ENCODE measurements at places on chromosomes 16 and 17.
A peak's percentile ranks its signal among the peaks of the same experiment; 100 is the strongest.

GRCh38 chr17:28858801-28859355 lies 4.1 kb downstream of the ERAL1 start:
- DNase-seq = no peak

- no peak for DNase-seq
These were observed 660.9 kb downstream of the MAF start for GRCh38 chr16:78939597-78939996.

GRCh38 chr17:49861150-49861884 lies 13.4 kb upstream of the TAC4 start:
- DNase-seq = peak; percentile 62

GRCh38 chr17:35449371-35449931 lies 885 bp upstream of the SLFN13 start:
- DNase-seq = no peak

DNA sequence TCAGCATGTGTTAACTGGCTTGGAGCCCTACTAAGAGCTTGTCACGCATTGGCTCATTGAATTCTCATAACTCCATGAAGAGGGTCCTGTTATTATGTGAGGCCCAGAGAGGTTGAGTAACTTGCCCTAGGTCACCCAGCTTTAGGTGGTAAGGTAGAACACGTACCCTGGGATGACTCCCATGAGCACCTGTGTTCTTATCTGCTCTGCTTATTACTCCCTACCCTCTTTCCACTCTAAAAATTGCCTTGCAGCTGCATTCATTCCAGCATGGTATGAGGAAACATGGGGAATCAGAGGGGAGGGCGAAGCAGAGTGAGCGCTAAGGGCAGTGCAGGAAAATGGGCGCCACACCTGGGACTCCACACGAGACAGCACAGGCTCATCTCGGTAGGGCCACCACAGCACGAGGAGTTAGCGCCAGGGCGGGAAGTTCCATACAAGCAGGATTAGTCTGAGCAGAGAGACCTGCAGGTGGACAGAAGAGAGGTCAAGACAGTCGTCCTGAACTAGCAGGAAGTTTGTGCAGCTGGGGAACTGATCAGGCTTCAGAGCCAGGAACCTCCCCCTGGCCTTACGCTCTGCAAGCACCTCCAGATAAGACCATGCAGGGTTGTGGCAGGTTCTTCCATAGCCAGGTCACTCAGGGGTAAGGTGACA lies 10.1 kb downstream of the COPZ2 start:
- no peak for DNase-seq

DNA sequence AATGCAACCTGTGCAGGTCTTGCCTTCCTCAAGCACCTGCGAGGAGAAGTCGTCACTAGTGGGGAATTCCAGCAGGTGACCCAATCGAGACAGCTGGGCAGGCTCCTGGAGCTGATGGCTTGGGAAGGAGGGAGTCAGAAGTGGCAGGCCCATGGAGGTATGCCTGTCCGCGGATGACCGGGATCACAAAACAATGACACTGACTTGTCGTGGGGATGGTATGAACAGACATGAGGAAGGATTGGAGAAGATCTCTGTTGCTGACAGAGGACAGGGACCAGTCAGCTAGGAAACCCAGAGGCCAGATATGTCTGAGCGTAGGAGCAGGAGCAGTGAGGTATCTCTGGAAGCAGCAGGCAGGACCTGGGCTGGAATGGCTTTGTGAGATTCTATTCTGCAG lies 233.3 kb downstream of the SOX9 start:
- no peak for DNase-seq

DNA sequence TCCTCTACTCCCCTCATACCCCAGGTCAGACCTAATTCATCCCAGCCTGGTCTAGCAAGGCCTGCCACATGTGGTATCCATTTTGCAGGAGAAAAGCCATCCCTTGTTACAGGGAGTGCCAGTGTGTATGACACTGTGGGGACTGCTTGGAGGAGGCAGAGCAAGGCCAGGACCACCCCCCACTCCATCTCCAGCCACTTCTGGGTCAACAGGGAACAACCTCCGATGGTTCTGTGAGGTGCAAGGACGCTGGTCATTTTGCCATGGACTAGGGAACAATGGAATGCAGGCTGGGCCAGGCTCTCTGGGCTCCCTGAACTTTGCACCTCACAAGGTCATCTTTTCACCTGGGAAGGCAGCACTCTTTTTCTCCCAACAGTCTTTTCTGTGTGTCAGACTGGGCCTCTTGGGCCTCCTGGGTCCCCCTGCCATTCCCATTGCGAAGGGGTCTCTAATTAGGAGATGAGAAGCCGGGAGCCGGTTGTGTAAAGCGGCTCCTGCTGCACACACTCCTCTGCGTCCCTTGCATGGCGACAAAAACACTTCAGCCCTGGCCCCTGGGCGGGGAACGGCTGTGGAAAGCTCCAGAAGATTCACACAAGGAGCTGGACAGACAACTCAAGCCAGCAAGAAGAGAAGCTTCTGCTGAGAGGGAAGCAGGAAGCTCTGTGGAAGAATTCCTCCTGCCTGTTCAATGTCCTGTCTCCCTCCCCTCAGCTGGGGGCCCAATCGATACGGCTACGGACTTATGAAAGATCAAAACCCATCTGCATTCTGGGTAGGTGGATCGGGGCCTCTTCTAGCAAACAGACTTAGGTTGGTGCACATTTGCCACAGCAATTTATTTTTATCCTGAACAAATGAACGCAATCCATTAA lies 38.5 kb upstream of the MTSS2 start:
- no peak for DNase-seq

GRCh38 chr17:73827627-73828291 lies 183.5 kb upstream of the SDK2 start:
- peak; percentile 3 for DNase-seq

GRCh38 chr17:27241346-27241946 lies 52.5 kb upstream of the WSB1 start:
- DNase-seq = no peak

- DNase-seq = no peak
These were observed 25.3 kb upstream of the LITAF start for GRCh38 chr16:11611871-11612664.

DNA sequence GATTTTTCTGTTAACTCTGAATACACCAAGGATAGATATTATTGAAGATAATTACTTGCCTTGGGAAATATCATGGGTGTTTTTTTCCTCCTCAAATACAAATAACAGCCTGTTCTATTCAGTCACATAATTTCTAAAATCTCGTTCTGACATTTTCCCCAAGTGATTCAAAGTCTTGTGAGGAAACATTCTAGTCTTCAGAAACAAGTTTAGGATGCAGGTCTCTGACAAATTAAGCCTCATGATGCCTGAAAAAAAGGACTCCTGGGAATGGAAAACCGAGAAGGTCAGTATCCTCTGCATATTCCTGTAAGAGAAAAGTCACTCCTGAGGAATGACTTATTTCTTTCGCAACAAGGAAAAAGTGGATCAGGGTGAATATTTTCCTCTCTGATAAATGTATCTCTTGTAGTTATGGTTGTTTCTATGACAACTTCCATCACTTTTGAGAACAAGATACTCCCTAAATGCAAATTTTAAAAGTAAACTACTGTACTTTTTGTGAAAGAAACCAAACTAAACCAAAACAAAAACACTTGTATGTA lies 384.6 kb downstream of the CNTNAP4 start:
- DNase-seq = no peak

- DNase-seq = no peak
These were observed 147.3 kb downstream of the PCTP start for GRCh38 chr17:55898195-55898594.

- no peak for DNase-seq
These were observed 34.9 kb upstream of the DHX8 start for GRCh38 chr17:43448720-43449469.

DNA sequence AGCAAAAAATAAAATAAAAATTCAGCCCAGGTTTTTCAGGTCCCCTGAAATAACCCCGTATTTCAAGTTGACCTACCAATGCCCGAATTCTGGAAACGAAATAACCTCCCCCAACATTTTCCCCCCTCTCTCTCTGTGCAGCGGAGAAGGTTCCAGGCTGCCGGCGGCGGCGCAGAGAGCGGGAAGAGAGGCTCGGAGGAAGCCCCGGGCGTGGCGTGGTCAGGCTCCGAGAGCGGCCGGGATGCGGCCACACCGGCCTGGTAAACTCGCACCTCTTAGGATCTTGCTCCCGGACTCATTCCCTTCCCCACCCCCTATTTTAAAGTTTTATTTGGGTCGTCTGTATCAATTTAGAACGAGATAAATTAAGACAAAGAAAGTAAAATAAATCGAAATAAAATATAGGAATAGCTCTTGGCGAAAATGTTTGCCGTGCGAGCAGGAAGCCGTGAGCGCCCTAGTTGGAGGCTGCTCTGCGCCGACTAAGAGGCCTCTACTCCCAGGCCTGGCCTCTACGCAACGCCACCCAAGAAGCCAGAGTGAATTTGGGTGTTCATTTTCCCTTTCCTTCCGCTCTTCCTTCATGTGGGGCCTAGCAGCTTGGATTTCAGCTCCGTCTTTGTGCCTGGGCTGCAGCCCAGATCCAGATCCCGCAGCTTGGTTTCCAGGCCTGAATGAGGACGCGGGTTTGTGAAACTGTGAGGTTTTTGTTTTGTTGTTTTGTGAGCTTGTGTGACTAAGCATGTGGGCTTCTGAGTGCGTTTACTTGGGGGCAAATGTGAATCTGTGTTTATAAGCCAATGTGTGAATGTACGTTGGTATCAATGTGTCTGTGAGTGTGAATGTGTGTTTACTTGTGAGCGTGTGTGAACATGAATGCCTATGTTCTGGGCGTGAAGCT lies 1.5 kb upstream of the HOXB6 start:
- no peak for DNase-seq

Measured in activated CD4-positive, alpha-beta T cell treated with anti-CD3 and anti-CD28 coated beads for 4 hours (primary cell).